NCI-H2081 treated with DMSO at 0.1 percent for 48 hours (cell line): ENCODE measurements at places on chromosomes 1 and 21.
A peak's percentile ranks its signal among the peaks of the same experiment; 100 is the strongest.

DNA sequence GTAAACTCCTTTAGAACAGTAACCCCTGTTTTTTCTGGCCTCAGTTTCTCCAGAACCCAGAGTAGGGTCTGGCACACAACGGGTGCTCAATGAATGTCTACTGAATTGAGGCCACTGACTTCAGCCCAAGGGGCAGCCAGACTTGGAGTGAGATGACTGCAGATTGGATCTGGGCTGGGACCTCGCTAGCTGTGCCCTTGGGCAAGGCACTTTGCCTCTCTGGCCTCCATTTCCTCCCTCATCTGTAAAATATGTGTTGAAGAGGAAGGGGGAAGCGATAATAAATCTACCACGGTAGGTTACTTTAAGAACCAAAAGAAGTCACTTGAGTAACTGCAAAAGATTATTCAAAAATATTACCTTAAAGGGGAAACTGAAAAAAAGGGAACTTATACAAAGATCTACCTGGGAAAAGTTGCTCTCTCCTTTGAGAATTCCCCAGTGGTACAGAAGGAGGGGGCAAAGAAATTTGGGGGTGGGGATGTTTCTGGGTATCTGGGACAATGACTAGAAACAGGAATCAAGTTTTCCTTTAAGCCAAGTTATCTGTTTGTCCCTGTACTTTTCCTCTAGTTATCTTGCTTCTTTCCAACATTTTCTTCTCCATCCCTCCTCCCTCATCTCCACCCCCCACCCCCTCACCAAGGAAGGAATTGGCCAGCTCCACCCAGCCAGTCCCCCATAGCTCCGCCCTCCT lies 394 bp upstream of the GRHL3 start:
- DNase-seq, result no peak

DNA sequence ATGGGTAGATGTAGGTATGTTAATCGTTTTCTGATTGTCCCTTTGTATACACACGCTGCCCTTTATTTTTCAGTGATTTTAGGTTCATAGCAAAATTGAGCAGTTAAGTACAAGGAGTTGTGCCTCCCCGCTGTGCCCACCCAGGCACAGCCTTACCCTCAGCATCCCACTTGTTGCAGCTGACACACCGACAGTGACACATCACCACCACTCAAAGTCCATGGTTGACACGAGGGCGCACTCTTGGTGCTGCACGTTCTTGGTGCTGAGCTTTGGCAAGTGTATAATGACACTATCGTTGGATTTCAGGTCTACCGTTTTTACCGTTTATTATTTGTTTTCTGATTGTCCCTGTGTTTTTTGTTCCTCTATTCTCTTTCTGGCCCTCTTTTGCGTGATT lies 15.6 kb downstream of the C1orf159 start:
- DNase-seq, result no peak

GRCh38 chr21:29064850-29065481 lies 8.5 kb downstream of the CCT8 start:
- no peak for DNase-seq

- DNase-seq, result no peak
Measured at GRCh38 chr1:227944090-227944930, 3.4 kb downstream of the WNT9A start.

DNA sequence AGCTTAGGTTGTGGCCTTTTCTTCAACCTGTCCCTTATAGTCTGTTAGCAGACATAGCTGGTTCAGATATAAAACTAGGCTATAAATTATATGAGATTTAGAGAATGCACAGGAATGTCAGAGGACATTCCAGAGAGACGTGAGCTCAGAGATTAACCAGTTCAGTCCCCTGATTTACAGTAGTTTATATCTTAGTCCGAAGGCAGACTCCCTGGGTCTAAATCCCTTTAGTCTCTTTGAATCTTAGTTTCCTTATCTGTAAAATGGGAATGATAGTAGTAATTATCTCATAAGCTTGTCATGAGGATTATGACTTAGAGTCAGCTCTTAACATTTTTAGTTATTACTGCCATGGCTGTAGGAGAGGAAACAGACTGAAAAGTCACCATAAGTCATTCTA lies 45.5 kb upstream of the PLXNA2 start:
- DNase-seq, result no peak

- DNase-seq, result peak; percentile 24
Measured at GRCh38 chr1:179809506-179810366, 66.6 kb downstream of the FAM163A start.

DNA sequence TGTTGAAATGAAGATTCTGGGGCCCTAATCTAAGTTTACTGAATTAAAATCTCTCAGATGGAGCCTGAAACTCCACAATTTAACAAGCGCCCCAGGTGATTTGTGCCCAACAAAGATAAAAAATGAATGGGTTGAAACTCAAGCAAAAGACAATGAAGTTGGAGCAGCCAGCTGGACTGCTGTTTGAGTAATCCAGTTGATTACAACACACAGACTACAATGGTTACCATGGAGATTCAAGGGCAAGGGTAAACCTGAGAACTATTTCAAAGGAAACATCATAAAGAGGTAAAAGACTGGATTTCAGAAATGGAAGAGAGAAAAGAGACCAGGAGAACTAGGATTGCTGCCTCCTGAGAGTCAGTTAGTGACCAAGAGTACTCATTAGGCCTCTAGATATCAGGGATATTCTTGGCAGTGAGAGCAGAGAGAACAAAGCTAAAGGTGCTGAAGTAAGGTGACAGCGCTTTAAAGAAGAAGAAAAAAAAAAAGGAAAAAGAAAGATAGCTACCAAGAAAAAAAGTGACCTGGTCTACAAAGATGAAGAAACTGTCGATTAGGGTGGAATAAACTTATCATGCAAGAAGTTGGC lies 44.5 kb downstream of the LRRC53 start:
- DNase-seq, result peak; percentile 78

GRCh38 chr1:32337855-32338636 lies 2.0 kb upstream of the MARCKSL1 start:
- DNase-seq, result no peak

- no peak for DNase-seq
Measured at GRCh38 chr1:3904843-3905185, 4.7 kb upstream of the C1orf174 start.

DNA sequence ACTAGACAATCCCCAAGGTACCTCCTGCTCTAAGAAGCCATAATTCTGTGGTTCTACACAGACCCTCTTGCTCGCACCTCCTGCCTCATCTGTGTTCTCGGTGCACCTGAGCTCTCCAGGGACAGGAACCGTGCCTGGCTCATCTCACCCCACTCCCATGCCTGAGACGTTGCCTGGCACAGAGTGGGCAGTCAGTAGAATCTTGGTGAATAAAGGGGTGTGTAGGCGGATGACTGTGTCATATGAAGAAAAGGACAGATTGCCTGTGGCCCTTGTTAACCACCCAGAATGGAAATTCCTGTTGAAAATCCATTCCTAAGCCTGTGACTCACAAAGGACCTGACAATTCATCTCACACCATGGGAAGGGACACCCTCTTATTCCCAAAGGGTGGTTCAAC lies 92.9 kb downstream of the KCNN3 start:
- DNase-seq, result no peak

GRCh38 chr1:21261551-21262292 lies 28.5 kb downstream of the ECE1 start:
- DNase-seq, result no peak

DNA sequence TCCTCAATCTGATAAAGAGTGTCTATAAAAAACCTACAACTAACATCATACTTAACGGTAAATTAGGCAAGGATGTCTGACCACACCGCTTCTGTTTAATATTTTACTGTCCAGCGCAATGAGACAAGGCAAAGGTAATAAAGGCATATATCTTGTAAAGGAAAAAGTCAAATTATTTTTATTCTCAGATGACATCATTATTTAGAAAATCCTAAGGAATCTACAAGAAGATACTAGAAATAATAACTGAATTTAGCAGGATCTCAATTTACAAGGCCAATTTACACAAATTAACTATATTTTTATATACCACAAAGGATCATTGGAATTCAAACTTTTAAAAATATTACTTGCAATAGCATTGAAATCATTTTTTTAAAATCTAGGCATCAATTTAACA lies 29.4 kb downstream of the GJA4 start:
- DNase-seq, result no peak

GRCh38 chr1:47893412-47893811 lies 103.8 kb downstream of the TRABD2B start:
- no peak for DNase-seq

DNA sequence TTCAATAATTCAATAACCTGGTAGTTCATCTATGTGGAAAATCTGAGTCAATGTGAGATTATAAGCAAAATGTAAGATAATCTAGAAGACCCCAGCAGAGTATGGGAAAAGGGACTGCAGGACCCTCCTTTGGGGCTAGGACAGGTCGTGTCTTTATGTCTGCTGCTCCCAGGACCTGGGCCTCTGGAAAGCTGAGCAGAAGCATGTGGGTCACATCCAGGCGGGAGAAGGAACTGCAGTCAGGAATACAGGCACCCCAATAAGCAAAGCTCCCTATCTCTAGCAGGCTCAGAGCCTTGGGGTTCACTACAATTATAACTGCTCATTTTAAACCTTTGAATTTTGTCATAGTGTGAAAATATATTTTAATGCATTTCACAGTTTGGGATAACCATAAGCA lies 73.9 kb upstream of the MCOLN3 start:
- DNase-seq, result no peak

DNA sequence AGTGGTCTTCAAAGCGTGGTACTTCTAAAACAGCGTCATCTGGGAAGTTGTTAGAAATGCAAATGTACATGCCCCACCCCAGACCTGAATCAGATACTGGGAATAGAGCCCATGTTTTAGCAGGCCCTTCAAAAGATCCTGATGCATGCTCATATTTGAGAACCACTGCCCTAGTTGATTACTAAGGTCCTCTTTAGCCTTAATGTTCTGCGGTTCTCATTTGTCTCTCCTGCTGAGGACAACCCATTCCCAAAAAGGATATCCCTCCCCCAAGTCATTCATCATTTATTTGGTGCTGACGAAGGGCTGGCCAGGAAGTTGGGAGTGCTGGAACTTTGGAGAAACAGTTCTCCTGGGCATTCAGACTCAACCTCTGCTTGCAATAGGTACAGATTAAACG lies 92.4 kb upstream of the RALGPS2 start:
- no peak for DNase-seq

- no peak for DNase-seq
Measured at GRCh38 chr1:177569476-177569875, 398.7 kb downstream of the BRINP2 start.

DNA sequence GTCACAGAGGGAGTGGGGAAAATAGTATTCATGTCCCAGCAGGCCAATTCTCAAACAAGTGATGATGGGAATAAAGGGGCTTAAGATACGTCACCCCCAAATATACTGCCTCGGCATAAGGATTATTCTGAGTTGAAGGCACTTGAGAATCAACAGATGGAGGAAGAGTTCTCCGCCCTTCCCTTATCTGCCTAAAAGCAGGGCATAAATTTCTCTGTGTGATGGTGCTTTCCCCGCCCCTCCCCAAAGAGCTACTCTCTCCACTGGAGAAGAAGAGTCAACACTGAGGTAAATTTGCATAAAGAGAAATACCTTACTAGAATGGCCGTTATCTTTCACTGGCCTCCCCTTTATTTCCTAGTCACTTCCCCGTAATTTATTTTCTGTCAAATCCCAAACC lies 18.7 kb downstream of the BECN2 start:
- no peak for DNase-seq

DNA sequence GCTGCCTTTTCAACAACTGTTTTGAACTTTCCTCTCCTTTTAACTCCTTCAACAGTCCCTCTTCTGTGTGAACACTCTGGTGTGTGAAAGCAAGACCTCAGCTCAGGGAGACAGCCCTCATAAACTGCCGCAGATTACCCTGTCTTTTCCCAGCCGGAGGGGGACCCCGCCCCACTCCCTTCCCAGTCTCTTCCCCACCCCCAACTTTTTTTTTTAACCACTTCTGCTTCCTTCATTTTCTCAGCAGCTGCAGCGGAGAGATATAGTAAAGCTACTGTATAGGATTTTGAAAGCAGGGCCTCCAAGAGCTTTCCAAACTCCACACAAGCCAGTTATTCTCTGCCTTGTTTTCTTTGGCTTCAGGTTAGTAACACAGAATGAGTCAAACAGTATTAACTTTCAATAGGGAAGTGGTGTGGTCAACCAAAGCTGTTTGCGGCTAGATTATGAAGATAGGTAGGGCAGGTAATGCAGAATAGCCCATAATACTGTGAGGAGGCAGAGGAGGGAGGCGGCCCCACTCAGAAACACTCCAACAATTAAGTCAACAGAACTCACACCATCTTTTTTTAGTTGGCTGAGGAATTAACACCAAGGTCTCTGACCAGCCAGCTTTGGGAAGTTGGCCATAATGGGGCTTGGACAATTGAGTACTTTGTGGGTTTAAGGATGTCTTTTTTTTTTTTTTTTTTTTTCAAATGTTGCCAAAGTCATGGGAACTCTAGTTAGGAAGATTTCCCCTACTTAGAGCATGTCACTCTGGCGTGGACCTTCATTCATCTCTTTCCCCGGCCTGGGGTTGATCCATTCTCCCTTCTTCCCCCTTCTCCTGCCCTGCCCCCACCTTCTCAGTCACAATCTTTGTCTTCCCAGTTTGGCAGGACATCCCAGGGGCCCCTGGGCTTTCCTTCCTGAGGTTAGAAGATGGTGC lies 177.0 kb downstream of the CLIC6 start:
- no peak for DNase-seq

DNA sequence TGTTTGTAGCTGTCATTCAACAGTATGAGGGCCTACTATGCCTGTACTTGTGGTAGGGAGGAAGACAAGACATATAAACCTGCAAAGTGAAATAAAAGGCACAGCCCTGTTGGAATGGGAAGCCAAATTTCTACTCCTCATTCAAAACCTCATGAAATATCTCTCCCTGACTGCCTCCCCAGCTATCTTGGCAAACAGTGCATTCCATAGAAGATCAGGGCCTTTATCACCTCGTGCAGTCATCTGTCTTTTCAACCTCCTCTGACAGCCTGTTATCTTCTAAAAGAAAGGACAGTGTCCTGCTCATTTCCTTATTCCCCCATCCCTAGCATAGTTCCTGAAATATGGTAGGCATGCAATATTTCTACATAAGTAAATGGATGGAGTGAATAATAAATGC lies 71.0 kb downstream of the SH3GLB1 start:
- DNase-seq, result no peak

- DNase-seq, result no peak
Measured at GRCh38 chr21:38260426-38260825, 3.6 kb downstream of the KCNJ15 start.

- no peak for DNase-seq
Measured at GRCh38 chr1:165738794-165739193, 29.9 kb downstream of the TMCO1 start.

- no peak for DNase-seq
Measured at GRCh38 chr1:156388174-156389137, 19.4 kb downstream of the RHBG start.

DNA sequence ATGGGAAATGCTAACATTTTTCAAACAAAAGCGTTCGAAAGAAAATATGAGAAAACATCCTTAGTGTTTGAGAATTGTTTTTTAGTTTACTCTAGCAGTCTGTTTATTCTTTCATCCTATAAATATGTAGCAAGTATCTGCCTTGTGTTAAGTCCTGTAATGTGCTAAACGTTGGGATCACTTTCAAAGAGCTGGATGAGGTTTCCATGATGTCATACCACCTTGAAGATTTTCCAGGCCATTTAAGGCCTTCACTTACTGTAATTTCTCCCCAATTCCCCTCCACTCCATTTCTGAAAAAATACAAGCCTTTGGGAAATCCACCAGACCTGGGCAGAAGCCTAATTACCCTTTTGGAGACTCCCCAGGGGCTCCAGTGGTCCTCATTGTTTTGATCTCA lies 24.2 kb upstream of the CTBS start:
- DNase-seq, result no peak
